AG09309 (cell line): ENCODE measurements at places on chromosomes 11 and 22.

- DNase-seq: no peak
These were observed 18.9 kb downstream of the LIF start for GRCh38 chr22:30227438-30228228.

GRCh38 chr11:32584921-32585320, 1.3 kb downstream of the EIF3M start:
- DNase-seq: no peak

- DNase-seq: peak; percentile 49
These were observed 21.9 kb downstream of the ZMAT5 start for GRCh38 chr22:29744902-29745301.

GRCh38 chr11:65575568-65576231, at the start of gene EHBP1L1:
Gene EHBP1L1 (plus strand): TSS chr11:65576053. CDS start chr11:65576303, 250 bp downstream.
- DNase-seq: no peak

GRCh38 chr11:86052693-86053641, 15.9 kb downstream of the PICALM start:
- DNase-seq: no peak

DNA sequence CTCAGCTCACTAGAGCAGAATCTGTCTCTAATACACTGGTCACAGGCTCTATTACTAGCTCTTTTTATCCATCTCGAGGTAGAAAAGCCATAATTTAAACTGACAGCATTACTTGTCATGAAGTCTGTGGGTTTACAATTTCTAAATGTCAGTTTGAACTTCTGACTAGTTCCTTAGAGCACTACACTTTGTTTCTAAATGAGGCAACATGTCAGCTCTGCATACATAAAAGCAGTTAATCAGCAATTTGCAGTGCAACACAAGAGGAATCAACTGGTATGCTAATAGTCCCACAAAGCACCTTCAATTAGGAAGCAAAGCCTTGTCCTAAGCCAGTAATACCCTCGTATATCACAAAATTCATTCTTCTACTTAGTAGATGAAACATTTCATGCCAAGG, 321.3 kb downstream of the TTC28 start:
- no peak for DNase-seq

DNA sequence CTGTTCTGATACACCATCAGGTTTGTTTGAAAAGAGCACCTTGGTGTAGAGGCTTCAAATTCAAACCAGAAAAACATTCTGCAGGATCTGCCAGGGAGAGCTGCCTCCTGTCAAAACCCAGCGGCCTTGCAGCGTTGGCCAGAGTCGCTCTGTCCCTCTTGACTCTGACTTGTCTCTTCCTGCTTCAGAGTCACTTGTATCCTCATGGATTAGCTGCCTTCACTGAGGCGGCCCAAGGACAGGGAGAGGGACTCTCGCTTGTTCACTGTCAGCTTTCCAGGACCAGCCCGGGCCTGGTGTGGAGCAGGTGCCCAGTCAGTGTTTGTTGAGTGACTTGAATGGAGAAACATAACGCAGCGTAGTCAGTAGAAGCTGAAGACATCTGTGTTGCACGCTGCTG, 18.0 kb downstream of the TBC1D22A start:
- no peak for DNase-seq

DNA sequence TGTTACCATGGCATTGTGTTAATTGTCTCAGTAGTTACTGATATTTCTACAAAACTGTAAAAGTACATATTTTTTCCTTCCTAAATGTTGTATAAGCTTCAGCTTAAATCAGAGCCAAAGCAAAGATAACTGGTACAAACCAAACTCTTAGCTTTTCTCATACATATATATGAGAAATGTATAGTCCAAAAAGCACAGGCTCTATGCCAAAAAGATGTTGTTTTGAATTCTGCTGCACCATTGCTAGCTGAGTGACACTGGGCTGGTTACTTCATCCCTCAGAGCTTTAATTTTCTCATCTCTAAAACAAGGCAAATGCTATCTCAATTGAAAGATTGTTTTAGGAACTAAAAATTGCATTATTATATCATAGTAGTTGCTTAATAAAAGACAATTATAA, 6.7 kb upstream of the GRIA4 start:
- DNase-seq: no peak

GRCh38 chr11:108369064-108369463, 98.3 kb downstream of the C11orf65 start:
- DNase-seq: no peak
